ENCODE measurements at places on chromosomes 4 and X.

GRCh38 chr4:25437926-25438325 is 60.9 kb downstream of the ANAPC4 start:
- no peaks in the 10 kb centered on the region for H3K4me1 ChIP-seq
- H3K27me3 ChIP-seq = no peaks in the 10 kb centered on the region
- H3K4me3 ChIP-seq = no peak overlapping the region
- H3K36me3 ChIP-seq = no peaks in the 10 kb centered on the region

GRCh38 chr4:184347251-184348239 is 126.8 kb downstream of the IRF2 start:
- peaks cover 21% of the 10 kb centered on the region for H3K4me1 ChIP-seq
- peak overlapping the region; percentile 15 for H3K27ac ChIP-seq
- H3K27me3 ChIP-seq = no peaks in the 10 kb centered on the region
- H3K4me3 ChIP-seq = peak overlapping the region; percentile 65
- no peak for DNase-seq

DNA sequence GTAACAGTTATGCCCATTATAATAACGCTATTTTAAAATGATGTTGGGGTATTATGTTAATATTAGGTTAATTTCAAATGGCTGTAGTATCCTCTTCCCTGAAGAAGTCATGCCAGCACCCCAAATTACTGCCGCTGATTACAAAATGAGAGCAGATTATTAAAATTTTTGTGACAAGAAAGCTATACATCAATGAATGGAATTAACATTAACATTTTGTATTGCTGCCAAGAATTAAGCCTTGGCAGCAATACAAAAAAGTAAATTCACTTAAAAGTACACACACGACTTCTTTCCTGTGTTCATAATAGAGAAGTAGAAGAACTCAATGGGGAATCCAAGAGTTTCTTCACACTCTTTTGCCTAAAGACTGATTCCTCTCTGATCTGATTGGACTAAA is 482.8 kb downstream of the STIM2 start:
- DNase-seq = no peak
- H3K4me1 ChIP-seq = no peaks in the 10 kb centered on the region
- no peaks in the 10 kb centered on the region for H3K27me3 ChIP-seq
- H3K4me3 ChIP-seq = no peak overlapping the region
- no peak overlapping the region for H3K27ac ChIP-seq
- no peaks in the 10 kb centered on the region for H3K36me3 ChIP-seq

DNA sequence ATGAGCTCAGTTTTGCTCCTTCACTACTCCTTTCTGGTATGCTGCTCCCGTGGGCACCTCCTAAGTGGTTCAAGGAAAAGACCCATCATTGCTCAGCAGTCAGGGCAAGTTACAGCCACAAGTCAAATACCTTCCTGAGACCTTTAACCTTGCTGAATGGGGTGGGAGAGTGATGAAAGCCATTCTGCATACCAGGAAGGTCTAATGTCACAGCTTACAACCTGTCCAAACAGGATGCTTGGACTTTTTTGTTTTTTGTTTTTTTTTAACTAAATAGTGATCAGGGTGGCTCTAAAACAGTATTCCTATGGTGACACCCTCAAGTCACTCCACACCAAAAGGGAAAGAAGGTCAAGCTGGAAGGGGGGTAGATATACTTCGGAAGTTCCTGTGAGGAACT is 93.1 kb downstream of the GPC3 start:
- no peak overlapping the region for H3K4me3 ChIP-seq
- H3K27ac ChIP-seq = no peak overlapping the region
- DNase-seq = no peak

DNA sequence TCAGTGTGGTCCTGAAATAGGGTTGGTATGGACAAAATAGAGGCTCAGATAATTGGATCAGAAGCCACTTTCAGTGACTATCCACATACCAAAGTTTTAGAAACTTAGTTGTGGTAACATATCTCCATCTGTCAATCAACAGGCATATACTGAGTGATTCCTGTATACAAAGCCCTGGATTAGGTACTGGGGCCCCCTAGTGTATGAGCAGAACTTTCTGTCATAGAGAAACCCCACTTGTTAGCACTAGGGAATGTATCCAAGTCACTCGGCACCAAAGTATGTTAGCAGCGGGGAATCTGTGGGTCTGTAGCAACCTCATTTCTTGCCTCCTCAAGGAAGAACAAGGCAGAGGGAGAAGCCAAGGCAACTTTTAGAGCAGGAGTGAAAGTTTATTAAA is 50.7 kb downstream of the MAP7D3 start:
- H3K36me3 ChIP-seq = no peaks in the 10 kb centered on the region
- no peak overlapping the region for H3K27ac ChIP-seq
- H3K4me3 ChIP-seq = no peak overlapping the region
